ENCODE measurements at places on chromosomes 3 and 15. TPM values are rescaled to one million over a fixed set of nuclear protein-coding genes. Genes with fewer than 3 reads are reported as not detected.

- H3K36me3 ChIP-seq, result no peaks in the 10 kb centered on the region
- peaks cover 17% of the 10 kb centered on the region for H3K4me1 ChIP-seq
- no peaks in the 10 kb centered on the region for H3K27me3 ChIP-seq
- no peak overlapping the region for H3K4me3 ChIP-seq
- DNase-seq, result no peak
Measured at GRCh38 chr3:186880406-186880805, 37.9 kb downstream of the ADIPOQ start.

DNA sequence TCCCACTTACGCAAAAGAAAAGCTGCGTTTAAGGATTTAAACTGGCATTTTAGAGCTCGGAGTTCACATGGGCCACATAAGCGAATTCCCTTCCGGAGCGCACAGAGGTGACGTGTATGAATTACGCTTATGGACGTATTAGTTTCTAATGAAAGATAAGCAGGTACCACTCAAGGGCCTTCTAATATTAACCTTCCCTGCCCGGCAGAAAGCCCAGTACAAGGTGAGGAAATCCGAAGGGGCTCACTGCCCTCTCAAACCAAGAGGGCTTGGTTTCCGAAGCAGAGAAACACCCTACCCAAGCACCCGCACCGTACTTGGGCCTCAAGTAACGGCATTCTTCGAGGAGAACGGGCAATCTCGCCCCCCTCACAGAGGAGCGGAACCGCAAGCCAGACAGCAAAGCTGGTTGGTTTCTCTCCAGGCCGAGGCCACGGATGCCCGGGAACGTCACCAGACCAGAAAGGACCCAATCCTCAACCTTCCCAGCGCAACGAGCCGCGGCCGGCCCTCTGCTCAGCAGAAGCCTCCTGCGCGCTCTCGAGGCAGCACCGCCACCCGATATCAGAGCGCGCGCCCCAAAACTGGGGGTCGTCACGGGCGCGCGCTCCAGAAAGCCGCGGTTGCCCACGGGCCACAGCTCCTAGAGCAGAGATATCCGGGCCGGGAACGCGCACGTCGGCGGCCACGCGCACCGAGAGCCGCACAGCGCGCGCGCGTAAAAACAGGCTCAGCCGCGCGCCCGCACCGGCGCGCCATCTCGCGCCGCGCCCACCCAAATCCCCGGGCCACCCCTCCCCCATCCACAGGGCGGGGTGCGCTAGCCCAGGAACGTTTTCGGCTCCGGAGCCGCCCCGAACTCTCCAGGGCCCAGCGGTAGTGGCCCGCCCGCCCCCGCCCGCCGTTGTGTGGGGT lies 676 bp downstream of the QRICH1 start:
- H3K36me3 ChIP-seq, result peaks cover 58% of the 10 kb centered on the region
- H3K4me1 ChIP-seq, result peaks cover 14% of the 10 kb centered on the region
- peak; percentile 77 for DNase-seq
- peak overlapping the region; percentile 88 for H3K27ac ChIP-seq
- H3K27me3 ChIP-seq, result no peaks in the 10 kb centered on the region

DNA sequence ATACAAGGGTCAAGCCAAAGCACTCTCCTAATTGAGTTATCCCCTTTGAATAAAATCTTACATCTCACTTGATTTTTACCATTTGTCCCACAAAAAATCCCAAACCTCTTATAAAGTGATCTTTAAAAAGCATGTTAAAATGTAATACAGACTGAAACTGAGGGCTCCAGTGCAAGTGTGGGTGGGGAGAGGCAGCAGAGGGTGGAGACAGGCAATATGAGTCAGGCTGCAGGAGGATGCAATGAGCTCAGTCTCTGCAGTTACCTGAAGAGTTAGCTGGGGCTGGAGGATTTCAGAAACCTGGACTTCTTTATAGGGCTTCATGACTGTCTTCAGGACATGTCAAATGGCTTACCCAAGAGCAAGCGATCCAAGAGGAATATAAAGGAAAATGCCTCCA lies 14.2 kb upstream of the COLQ start:
- H3K4me1 ChIP-seq, result no peaks in the 10 kb centered on the region
- no peaks in the 10 kb centered on the region for H3K27me3 ChIP-seq
- DNase-seq, result no peak
- H3K27ac ChIP-seq, result no peak overlapping the region
- H3K4me3 ChIP-seq, result no peak overlapping the region
- H3K36me3 ChIP-seq, result no peaks in the 10 kb centered on the region

Gene MYD88
- total RNA-seq, result 5.2 TPM

Gene RAP2B
- total RNA-seq, result 20.9 TPM

Gene LIPH
- total RNA-seq, result not detected

Gene RPUSD2
- total RNA-seq, result 16.4 TPM
